Activated B cell treated with CpG ODN at 0.5 μM for 24 hours (primary cell): ENCODE measurements at places on chromosomes 1 and 21. TPM values are rescaled to one million over a fixed set of nuclear protein-coding genes. Genes with fewer than 3 reads are reported as not detected.

DNA sequence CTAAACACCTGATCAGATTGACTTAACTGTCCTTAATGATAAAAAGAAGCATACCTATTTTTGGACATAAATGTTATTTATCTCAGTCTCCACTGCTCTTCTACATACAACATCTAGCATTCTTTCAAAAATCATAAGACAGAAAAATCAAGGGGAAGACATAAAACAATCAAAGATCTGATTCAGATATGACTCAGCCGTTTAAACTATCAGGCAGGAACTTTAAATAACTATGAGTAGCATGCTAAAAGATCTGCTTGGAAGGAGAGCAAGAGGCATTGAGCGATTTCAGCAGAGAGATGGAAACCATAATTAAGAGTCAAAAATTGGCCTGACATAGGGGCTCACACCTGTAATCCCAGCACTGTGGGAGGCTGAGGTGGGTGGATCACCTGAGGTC, 27.2 kb upstream of the SLC22A15 start:
- no peak for DNase-seq

DNA sequence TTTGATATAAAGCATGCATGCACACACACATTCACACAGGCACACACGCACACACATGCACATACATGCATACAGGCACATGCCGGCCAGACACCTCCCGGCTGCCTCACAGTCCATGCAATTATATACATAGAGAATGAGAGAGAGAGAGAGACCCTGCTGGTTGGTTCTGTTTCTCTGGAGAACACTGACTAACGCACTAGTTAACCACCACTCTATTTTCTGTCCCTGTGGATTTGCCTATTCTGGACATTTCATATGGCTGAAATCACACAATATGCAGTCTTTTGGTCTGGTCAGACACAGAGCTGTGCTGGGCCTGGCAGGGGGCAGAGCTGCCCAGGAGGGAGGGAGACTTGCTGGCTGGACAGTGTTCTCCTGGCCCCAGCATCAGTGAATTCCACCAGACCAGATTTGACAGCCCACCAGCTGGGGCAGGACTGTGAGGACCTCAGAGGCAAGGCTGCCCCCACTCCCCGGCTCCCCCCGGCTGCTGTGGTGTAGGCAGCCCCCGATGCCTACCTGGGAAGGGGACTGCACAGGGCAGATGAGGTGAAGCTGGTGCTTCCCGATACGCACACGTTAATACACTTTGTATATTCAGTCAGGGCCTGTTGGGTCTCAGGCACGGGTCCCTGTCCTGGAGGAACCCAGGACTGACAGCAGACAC, 152.2 kb downstream of the NPHP4 start:
- no peak for DNase-seq

The RNF19B gene
- 22.7 and 23.6 TPM in 2 replicates for total RNA-seq

The CFAP107 gene
- total RNA-seq: not detected in 2 replicates

The DIO1 gene
- total RNA-seq: not detected in 2 replicates

The STXBP3 gene
- total RNA-seq: 46.4 and 50.2 TPM in 2 replicates

The OR6K3 gene
- total RNA-seq: not detected in 2 replicates

The TNNT2 gene
- total RNA-seq: not detected in 2 replicates
